ENCODE measurements at places on chromosomes 1 and 21.

- H3K36me3 ChIP-seq = no peaks in the 10 kb centered on the region
- no peaks in the 10 kb centered on the region for H3K27me3 ChIP-seq
- no peak overlapping the region for H3K4me3 ChIP-seq
- no peak for DNase-seq
These were observed 587.9 kb downstream of the ADGRL2 start for GRCh38 chr1:82388679-82389078.

- no peak overlapping the region for H3K4me3 ChIP-seq
- H3K36me3 ChIP-seq = no peaks in the 10 kb centered on the region
- no peak for DNase-seq
- H3K27me3 ChIP-seq = no peaks in the 10 kb centered on the region
- no peaks in the 10 kb centered on the region for H3K4me1 ChIP-seq
- no peak overlapping the region for H3K27ac ChIP-seq
These were observed 135.6 kb downstream of the GPATCH2 start for GRCh38 chr1:217495249-217495648.

- H3K27me3 ChIP-seq = no peaks in the 10 kb centered on the region
- no peak for DNase-seq
- no peaks in the 10 kb centered on the region for H3K36me3 ChIP-seq
- no peak overlapping the region for H3K4me3 ChIP-seq
- no peak overlapping the region for H3K27ac ChIP-seq
These were observed 35.5 kb downstream of the SRSF11 start for GRCh38 chr1:70256664-70257063.

GRCh38 chr1:39877980-39878956, 5.0 kb downstream of the TRIT1 start:
- DNase-seq = no peak
- H3K36me3 ChIP-seq = no peaks in the 10 kb centered on the region

DNA sequence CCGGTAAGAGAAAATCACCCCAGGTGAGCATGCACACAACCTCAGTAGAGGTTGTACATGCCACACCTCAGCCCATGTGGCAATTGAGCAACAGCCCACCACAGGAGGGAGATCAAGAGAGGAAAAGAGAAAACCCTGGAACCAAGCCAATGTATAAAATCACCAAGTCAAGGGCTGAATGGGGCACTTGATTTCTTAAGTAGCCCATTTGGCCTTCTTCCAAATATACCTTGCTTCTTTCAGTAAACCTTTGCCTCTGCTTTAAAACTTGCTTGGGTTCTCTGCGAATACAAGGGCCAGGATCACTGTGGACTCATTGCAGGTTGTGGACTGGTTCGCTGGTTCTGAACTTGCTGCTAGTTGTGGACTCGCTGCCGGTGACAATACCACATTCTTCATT, 1814.0 kb downstream of the PLA2G4A start:
- H3K27ac ChIP-seq = no peak overlapping the region
- no peaks in the 10 kb centered on the region for H3K27me3 ChIP-seq
- no peak for DNase-seq
- H3K36me3 ChIP-seq = no peaks in the 10 kb centered on the region

- no peaks in the 10 kb centered on the region for H3K27me3 ChIP-seq
- no peaks in the 10 kb centered on the region for H3K36me3 ChIP-seq
- no peak overlapping the region for H3K27ac ChIP-seq
- H3K4me1 ChIP-seq = peaks cover 4% of the 10 kb centered on the region
- DNase-seq = no peak
These were observed 43.0 kb downstream of the JAK1 start for GRCh38 chr1:64923294-64923718.

DNA sequence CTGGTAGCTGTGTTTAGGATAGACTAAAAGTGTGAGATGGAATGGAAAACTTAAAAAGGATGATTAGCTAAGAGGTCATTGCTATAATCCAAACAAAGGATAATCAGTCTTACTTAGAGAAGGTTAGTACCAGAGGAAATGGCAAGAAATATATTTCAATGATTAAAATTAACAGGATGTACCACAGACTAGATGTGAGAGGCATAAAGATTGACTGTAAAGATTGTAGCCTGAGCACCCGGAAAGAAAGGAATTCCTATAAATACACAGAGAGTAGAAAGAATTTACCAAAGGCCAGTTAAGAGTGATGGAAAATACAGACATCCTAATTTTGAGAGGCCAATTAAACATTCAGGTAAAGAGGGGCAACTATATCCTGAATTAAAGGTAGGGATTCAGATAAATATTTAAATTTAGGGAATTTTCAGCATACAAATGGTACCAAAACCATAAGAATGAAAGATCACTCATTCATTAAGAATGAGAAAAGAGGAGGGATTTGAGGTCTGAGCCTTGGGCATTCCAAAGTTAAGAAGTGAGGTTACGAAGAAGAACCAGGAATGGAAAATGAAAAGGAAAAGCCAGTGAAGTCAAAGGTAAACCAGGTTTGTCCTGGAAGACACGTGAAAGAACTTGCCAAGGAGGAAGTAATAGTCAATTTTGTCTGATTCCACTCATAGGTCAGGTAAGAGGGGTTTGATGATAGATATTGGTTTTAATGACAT, 46.4 kb upstream of the RGS1 start:
- no peaks in the 10 kb centered on the region for H3K36me3 ChIP-seq
- DNase-seq = no peak
- no peaks in the 10 kb centered on the region for H3K27me3 ChIP-seq
- H3K4me1 ChIP-seq = no peaks in the 10 kb centered on the region
- no peak overlapping the region for H3K4me3 ChIP-seq

DNA sequence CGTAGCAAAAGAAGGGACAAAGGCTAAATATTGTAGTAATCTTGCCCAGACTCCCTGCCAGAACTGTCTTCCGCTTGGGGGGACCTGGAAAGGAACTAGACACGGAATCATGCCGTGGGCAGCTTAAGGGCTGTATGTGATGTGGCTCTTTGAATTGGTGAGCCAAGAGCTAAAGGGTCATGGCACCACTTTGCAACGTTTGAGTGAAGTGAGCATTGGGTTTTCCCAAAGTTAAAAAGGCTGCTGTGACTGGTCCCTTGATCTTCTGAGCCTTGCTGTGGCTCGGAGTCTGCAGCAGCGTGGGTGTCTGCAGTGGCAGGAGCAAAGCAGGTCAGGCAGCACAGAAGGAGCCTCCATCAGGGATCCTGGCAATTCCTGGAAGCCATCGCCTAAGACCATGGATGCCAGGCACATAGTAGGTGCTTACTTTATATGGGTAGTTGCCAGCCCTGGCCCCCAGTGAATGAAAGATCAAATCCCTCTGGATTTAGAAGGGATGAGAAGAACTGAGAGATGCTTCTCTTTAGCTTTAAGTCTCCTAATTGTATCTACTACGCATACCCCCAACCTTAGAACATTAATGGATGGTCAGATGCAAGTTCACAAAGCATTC, 1.8 kb downstream of the SMYD2 start:
- no peak for DNase-seq
- H3K4me1 ChIP-seq = no peaks in the 10 kb centered on the region
- H3K27me3 ChIP-seq = peaks cover 30% of the 10 kb centered on the region
- no peak overlapping the region for H3K27ac ChIP-seq
- H3K4me3 ChIP-seq = no peak overlapping the region

- no peak overlapping the region for H3K27ac ChIP-seq
- peak overlapping the region; percentile 11 for H3K4me3 ChIP-seq
- no peaks in the 10 kb centered on the region for H3K27me3 ChIP-seq
- no peaks in the 10 kb centered on the region for H3K36me3 ChIP-seq
- peaks cover 1% of the 10 kb centered on the region for H3K4me1 ChIP-seq
These were observed 38.2 kb downstream of the MATN1 start for GRCh38 chr1:30684881-30685795.

- no peak overlapping the region for H3K4me3 ChIP-seq
- H3K27ac ChIP-seq = no peak overlapping the region
- no peaks in the 10 kb centered on the region for H3K4me1 ChIP-seq
- no peak for DNase-seq
These were observed 88.3 kb upstream of the HP1BP3 start for GRCh38 chr1:20875198-20875973.

DNA sequence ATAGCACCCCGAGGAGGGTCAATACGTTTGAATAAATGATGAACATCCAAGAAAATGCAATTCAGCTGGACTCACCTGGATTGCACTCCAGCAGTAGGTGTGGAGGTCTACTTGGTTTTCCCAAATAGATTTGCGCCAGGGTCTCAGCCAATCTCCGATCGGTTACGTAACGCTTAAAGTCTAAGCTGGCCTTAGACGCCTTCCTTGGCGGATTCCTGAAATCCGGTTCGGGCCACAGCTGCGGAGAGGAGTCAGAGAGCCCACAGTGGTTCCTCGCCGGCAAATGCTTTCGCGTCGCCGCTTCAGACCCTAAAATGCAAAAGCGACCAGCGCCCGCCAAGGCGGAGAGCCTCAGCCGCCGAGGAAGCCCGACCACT, 322 bp downstream of the TFB2M start:
- H3K36me3 ChIP-seq = no peaks in the 10 kb centered on the region
- H3K4me3 ChIP-seq = peak overlapping the region; percentile 95
- no peaks in the 10 kb centered on the region for H3K27me3 ChIP-seq
- DNase-seq = no peak

GRCh38 chr1:24325587-24326449, 6.7 kb downstream of the GRHL3 start:
- no peak overlapping the region for H3K27ac ChIP-seq
- no peak overlapping the region for H3K4me3 ChIP-seq
- H3K36me3 ChIP-seq = no peaks in the 10 kb centered on the region
- DNase-seq = no peak

DNA sequence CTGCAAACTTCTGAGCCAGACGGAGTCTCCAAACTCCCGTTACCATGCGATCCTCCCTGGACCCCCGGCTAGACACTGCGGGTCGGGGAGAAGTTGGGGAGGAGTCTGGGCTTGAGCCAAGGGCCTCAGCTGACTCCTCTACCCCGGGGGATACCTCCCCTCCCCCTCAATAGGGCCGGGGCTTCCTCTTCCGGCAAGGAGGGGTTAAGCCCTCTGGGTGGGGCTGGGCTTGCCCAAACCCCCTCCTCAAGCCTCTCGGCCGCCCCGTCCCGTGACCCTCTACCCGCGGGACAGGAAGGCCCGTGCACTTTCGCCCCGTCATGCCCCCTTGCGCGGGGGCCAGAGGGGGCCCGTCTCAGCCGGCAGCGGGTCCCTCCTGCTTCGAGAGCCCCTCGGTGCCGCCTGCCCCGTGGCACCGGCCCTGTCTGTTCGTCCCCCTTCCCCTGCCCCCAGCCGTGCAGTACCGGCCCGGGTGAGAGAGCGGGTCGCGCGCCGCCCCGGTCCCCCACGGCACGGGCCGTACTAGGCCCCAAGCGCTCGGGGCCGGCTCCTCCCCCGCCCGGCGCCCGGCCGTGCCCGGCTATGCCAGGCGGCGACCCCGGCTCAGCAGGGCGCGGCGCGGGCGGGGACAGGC, 652 bp downstream of the ARL8A start:
- DNase-seq = peak; percentile 35
- no peaks in the 10 kb centered on the region for H3K27me3 ChIP-seq
- H3K36me3 ChIP-seq = no peaks in the 10 kb centered on the region
- peak overlapping the region; percentile 76 for H3K4me3 ChIP-seq
- no peak overlapping the region for H3K27ac ChIP-seq

GRCh38 chr1:112991402-112992120, 35.6 kb upstream of the SLC16A1 start:
- H3K4me3 ChIP-seq = no peak overlapping the region
- peaks cover 2% of the 10 kb centered on the region for H3K4me1 ChIP-seq
- no peak for DNase-seq
- no peaks in the 10 kb centered on the region for H3K27me3 ChIP-seq
- H3K27ac ChIP-seq = no peak overlapping the region

GRCh38 chr1:83673312-83673711, 325.6 kb downstream of the TTLL7 start:
- no peaks in the 10 kb centered on the region for H3K36me3 ChIP-seq
- H3K27me3 ChIP-seq = 0 out of 2 replicates have a peak, but pooled peaks cover 3% of the 10 kb centered on the region
- no peaks in the 10 kb centered on the region for H3K4me1 ChIP-seq
- H3K4me3 ChIP-seq = no peak overlapping the region

DNA sequence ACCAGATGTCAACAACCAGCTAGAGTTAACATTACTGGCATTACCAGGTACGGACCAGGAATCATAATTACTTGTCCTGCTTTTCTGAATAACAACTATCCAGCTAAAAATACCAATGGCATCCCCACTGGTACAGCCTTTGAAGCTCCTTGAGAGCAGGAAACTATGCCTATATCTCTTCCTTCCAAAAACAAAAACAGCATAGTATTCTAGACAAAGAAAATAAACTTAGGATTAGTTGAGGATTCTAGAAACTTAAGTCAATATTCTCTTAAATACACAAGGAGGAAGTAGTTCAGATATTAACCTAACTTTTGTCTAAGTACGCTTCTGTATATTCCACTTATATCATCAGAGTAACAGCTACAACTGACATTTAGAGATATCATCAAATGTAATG, 3.0 kb downstream of the FUBP1 start:
- H3K27me3 ChIP-seq = no peaks in the 10 kb centered on the region
- no peak overlapping the region for H3K27ac ChIP-seq
- H3K4me3 ChIP-seq = no peak overlapping the region
- no peaks in the 10 kb centered on the region for H3K4me1 ChIP-seq
- no peaks in the 10 kb centered on the region for H3K36me3 ChIP-seq

DNA sequence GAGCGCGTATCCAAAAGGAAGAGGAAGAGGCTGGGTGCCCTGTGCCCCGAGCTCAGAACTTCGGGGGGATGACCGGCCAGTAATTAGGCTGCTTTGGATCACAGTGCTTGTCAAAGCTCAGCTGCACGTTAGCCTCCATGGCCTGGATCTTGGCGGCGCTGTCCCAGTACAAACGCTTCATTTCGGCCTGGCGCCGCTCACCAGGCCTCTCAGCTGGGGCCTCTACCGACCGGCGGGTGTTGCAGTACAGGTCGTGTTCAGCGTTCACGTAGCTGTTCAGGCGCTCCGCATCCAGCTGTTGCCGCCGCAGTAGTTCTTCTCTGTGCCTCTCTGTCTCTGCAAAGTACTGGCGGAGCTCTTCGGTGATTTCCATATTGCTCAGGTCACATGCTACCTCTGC, 1.4 kb upstream of the ZNF326 start:
- no peak overlapping the region for H3K27ac ChIP-seq
- no peak for DNase-seq
- no peaks in the 10 kb centered on the region for H3K27me3 ChIP-seq
- peaks cover 5% of the 10 kb centered on the region for H3K4me1 ChIP-seq
- no peaks in the 10 kb centered on the region for H3K36me3 ChIP-seq

- no peaks in the 10 kb centered on the region for H3K36me3 ChIP-seq
- DNase-seq = no peak
- no peak overlapping the region for H3K27ac ChIP-seq
These were observed 39.1 kb upstream of the FAM89A start for GRCh38 chr1:231079163-231079562.

DNA sequence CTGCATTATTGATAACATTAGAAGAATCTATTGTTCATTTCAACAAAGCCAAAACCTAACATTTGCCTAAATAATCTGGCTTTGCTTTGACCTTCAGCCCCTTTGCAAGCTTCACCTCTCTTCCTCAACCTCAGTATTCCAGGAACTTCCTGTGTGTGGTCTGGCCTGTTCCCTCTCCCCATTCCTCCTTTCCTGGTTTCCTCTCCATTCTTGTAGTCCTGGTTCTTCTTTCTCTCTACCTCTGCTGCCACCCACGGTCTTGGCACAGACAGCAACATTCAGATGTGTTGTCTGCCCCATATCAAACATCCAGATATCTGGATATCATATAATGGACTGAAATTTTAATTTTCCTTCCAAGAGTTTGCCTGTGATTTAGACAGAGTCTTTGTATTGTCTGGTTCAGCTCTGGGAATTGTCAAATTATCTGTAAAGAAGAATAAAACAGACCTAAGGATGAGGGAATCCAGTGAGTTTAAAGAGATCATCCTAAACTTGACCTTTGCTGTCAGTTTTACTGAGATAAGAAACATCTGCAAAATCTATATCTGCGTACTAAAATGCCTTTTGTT, 148.1 kb upstream of the KCTD3 start:
- H3K4me1 ChIP-seq = peaks cover 1% of the 10 kb centered on the region
- no peak for DNase-seq
- no peak overlapping the region for H3K4me3 ChIP-seq
- H3K27me3 ChIP-seq = no peaks in the 10 kb centered on the region

GRCh38 chr1:101905283-101905835, 91.4 kb downstream of the OLFM3 start:
- no peak overlapping the region for H3K4me3 ChIP-seq
- H3K36me3 ChIP-seq = no peaks in the 10 kb centered on the region
- H3K27ac ChIP-seq = no peak overlapping the region
- DNase-seq = no peak
- H3K27me3 ChIP-seq = no peaks in the 10 kb centered on the region
